Activated CD8-positive, alpha-beta memory T cell treated with anti-CD3 and anti-CD28 coated beads for 1 hour (primary cell): ENCODE measurements at places on chromosomes 2 and 18.
A peak's percentile ranks its signal among the peaks of the same experiment; 100 is the strongest.

DNA sequence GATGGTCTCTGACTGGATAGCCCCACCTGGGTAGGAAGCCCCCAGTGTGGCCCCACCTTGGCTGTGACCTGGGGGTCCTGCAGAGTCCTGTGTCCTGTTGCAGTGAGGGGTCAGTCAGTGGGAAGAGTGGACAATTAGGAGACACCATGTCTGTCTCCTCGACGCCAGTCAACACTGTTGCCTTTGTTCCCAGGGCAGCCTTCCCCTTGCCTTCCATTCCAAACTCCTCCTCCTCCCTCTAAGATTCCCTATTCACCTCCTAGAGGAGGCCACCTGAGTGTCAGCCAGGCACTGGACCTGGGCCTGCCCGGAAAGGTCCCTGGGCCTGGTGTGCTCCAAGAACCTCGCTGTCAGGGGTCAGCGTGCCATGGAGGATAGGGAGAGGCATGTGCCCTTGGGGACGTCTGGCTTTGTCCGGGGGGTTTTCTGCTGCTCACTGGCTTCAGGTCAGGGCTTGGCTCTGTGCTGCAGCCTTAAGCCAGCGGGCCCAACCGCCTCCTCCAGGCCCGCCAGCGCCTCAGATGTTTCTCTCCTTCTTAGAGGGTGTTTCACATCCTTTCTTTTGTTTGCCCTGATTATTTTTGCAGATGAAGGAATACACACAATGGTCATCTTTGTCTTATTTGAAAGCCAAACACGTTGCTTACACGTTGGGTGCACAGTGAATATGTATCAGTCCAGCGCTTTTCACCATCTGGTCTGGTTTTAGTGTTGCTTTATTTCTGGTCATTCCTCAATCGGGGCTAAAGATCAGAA is 68.9 kb downstream of the HPCAL1 start:
- no peak for DNase-seq

GRCh38 chr2:83221258-83221657 is 1237.8 kb downstream of the SUCLG1 start:
- no peak for DNase-seq

- no peak for DNase-seq
These were observed 1230.6 kb upstream of the CHAC2 start for GRCh38 chr2:52536929-52537460.

DNA sequence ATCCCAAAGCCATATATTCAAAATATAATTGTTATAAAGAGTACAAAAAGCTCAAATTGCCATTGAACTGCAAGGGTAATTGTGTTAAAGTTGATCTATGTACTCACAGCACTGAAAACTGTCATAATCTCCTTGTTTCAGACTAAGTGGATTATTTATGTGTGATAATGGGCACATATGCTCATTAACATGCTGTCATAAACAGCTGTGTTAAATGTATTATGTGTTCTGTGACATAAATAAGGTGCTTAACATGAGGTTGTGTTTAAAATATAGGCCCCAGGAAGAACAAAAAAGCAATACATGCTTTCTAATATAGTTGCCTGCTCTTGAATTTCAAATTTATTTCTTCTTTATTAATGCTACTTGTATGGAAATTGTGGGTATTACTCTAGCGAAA is 409.5 kb downstream of the DCC start:
- no peak for DNase-seq

GRCh38 chr2:229133155-229133772 is 137.8 kb downstream of the PID1 start:
- DNase-seq: no peak

DNA sequence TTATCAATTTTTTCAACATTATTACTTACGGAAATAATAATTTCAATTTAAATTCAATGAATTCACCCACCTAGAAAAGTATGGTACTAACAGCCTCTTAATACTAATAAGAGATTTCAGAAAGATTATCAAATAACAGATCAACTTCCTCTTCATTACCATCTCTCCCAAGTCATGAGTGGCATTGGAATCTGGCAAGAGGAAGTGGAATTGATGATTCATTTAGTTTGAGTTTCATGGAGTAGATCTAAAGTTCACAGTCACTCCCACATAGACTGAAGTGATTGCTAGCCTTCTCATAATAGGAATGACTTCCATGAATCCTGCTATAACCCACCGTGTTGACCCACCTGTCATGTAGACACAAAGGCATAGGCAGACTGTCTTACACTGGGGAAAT is 77.7 kb upstream of the WDR75 start:
- DNase-seq: no peak

- DNase-seq: no peak
These were observed 18.3 kb downstream of the DNPEP start for GRCh38 chr2:219369447-219369861.

DNA sequence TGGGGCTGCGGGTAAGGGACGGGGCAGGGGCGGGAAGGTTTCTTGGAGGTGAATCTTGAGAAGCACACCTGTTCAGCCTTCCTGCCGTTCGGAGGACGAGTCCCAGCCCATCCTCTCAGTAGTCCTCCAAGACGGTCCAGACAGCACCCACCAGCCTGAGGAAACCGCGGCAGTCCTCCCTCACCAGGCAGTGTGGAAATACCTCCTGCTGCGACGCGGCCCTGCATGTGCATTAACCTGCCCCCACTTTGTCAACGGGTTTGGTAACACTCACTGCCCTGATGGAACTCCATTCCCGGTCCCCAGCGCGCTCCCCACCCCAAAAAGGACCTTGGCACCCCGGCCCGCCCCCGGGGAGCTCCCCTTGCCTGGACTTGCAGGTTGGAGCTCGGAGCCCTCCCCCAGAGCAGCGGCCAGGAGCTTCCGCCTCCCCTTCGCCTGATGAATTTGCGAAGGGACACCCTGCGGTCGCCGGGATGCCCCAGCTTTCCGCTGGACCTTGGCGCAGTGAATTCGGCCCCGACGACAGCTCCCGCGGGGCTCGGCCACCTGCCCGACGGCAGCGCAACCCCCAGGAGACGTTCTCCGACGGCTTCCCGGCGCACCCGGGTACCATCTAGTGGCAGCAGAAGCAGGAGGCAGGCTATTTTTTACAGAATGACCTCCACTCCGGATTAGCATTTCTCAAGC is 31.5 kb downstream of the ACVR1C start:
- peak; percentile 34 for DNase-seq

- no peak for DNase-seq
These were observed 219.9 kb downstream of the TMX3 start for GRCh38 chr18:68494802-68495581.

DNA sequence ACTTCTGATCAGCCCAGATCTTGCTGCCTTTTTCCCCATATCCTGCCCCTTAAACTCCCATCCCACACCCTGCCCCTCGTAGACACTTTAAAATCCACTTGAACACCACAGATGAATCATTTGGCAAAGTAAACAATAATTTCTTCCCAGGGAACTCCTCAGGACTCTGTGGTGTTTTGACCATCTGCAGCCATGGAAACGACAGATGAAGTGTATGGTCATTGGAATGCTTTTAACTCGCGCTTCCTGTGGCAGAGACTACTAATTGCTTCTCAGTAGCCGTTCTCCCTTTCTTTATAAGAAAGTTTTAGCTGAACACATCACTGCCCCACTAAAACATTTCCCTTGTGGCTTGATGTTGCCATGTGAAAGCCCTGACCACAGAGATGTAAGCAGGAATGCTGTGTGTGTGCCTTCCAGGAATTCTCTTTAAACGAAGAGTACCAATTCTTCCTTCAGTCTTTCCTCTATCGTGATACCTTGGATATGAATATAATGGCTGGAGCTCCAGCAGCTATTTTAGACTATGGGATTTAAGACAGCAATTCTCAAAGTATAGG is 92.7 kb upstream of the PARD3B start:
- no peak for DNase-seq
